ENCODE measurements at places on chromosomes 5 and 9. TPM values are rescaled to one million over a fixed set of nuclear protein-coding genes. Genes with fewer than 3 reads are reported as not detected.

- no peaks in the 10 kb centered on the region for H3K36me3 ChIP-seq
- H3K4me1 ChIP-seq, result peaks cover 60% of the 10 kb centered on the region
- H3K27ac ChIP-seq, result peak overlapping the region; percentile 87
- no peak overlapping the region for H3K4me3 ChIP-seq
- DNase-seq, result no peak
These were observed 45.2 kb downstream of the CYSTM1 start for GRCh38 chr5:140220032-140220697.

- no peaks in the 10 kb centered on the region for H3K4me1 ChIP-seq
- peak; percentile 75 for DNase-seq
- no peaks in the 10 kb centered on the region for H3K27me3 ChIP-seq
These were observed 48.8 kb downstream of the KCNIP1 start for GRCh38 chr5:170552621-170553115.

Gene LURAP1L
- total RNA-seq, result 10.0 TPM

Gene CRB2
- 0.08 TPM for total RNA-seq

- H3K36me3 ChIP-seq, result no peaks in the 10 kb centered on the region
- no peaks in the 10 kb centered on the region for H3K4me1 ChIP-seq
- DNase-seq, result no peak
- H3K4me3 ChIP-seq, result no peak overlapping the region
- H3K27me3 ChIP-seq, result no peaks in the 10 kb centered on the region
These were observed 47.7 kb downstream of the LIX1 start for GRCh38 chr5:97094579-97095317.

- no peak for DNase-seq
- no peak overlapping the region for H3K4me3 ChIP-seq
- H3K27ac ChIP-seq, result no peak overlapping the region
- H3K4me1 ChIP-seq, result peaks cover 7% of the 10 kb centered on the region
- no peaks in the 10 kb centered on the region for H3K27me3 ChIP-seq
These were observed 127.2 kb downstream of the DOCK8 start for GRCh38 chr9:341634-342421.

DNA sequence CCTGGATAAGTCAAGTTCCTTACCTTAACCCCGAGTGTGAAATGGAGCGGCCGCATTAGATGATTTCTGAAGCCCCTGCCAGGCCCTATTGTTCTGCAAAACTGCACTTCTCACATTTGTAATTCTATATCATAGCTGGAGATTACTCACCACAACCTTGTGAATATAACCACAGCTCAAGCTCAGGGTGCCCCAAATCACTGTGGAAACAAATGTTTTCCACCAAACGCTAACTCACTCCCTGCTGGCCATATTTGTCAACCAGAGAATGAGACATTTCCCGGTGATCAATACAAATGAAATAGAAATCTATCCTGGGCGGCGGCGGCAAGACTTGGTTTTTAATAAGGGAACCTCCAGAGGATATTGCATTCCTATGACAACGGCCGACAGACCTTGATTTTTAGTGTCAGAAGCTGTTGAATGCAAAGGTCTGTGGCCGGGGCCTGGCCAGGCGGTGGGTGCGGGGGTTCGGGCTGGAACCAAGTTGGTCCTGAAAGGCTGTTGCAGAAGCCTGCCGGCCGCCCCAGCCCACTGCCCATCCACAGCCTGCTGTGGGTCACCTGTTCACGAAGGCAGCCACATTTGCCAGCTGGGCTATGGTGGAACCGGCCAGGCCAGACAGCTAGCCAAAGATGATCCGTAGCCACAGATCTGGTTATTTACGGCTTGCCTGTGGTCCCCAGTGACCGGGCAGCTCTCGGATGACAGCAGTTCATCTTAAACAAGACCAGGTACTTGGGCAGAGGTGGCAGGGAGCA is 93.9 kb upstream of the LMX1B start:
- H3K27ac ChIP-seq, result no peak overlapping the region
- H3K4me1 ChIP-seq, result peaks cover 19% of the 10 kb centered on the region
- no peak overlapping the region for H3K4me3 ChIP-seq
- peaks cover 6% of the 10 kb centered on the region for H3K27me3 ChIP-seq
- no peaks in the 10 kb centered on the region for H3K36me3 ChIP-seq

Gene COL15A1
- 97.6 TPM for total RNA-seq

DNA sequence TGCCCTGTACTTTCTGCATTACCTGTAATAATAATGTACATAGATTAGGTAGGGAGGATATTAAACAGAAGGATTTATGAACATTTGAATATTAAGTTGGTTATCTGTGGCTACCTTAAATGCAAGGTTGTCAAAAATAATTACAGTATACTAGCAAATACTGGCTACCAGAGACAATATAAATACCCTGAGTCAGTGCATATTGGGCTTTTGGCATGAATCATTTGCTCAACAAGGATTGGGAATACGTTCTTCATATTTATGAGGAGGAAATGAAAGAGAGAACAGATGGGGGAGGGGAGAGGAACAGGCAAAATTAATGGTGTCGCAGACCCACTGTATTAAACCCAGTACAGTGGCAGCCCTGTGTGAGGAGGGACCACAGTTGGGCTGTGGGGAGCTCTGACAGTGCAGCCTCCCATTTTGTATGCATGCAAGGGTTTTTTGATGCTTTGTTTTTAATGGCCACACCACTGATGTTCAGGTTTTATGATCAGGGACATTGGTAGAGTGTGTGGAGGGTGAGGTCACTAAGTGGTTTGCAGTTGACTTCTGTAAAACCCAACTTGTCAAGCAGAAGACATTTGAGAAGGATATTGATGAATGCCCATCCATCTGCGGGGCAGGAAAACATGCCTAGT is 56.9 kb downstream of the MVB12B start:
- DNase-seq, result no peak
- H3K4me1 ChIP-seq, result peaks cover 14% of the 10 kb centered on the region
- no peaks in the 10 kb centered on the region for H3K36me3 ChIP-seq
- no peaks in the 10 kb centered on the region for H3K27me3 ChIP-seq
- no peak overlapping the region for H3K4me3 ChIP-seq

DNA sequence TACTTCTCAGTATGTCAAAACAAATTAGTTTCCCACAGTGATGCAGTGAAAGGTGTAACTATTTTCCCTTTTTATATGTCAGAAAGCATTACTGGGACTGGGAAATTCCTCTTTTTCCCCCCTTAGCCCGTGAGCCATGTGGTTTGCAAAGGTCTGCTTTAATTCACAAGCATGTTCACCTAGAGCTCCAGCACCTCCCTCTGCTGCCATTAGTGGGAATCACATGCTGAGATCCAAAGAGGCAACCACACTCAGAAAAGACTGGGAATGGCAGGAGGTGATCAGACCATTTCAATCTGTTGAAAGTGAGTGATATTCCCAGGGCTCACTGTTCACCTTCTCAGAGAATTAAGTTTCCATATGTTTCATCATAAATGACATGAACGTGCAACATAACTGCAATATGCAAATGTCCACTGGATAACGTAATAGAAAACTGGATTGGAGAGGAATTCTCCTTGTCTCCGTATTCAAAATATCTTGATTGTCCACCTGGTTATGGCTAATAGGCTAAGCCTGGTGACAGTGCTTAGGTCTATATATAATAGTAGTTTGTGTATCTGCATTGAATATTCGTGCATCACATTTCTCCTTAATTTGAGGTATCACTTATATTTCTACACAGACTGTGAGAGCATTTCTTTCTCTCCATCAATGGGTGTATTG is 703.5 kb upstream of the WWC1 start:
- H3K4me3 ChIP-seq, result no peak overlapping the region
- H3K36me3 ChIP-seq, result no peaks in the 10 kb centered on the region
- DNase-seq, result peak; percentile 4
- no peaks in the 10 kb centered on the region for H3K4me1 ChIP-seq

GRCh38 chr5:133113331-133114061 is 61.7 kb downstream of the HSPA4 start:
- H3K36me3 ChIP-seq, result no peaks in the 10 kb centered on the region
- no peak overlapping the region for H3K27ac ChIP-seq
- no peak overlapping the region for H3K4me3 ChIP-seq
- no peaks in the 10 kb centered on the region for H3K4me1 ChIP-seq
- no peak for DNase-seq

GRCh38 chr5:114174131-114174530 is 187.7 kb upstream of the KCNN2 start:
- H3K4me3 ChIP-seq, result no peak overlapping the region
- no peaks in the 10 kb centered on the region for H3K36me3 ChIP-seq
- H3K27me3 ChIP-seq, result no peaks in the 10 kb centered on the region
- H3K27ac ChIP-seq, result no peak overlapping the region

Gene TAF11L5
- not detected for total RNA-seq

DNA sequence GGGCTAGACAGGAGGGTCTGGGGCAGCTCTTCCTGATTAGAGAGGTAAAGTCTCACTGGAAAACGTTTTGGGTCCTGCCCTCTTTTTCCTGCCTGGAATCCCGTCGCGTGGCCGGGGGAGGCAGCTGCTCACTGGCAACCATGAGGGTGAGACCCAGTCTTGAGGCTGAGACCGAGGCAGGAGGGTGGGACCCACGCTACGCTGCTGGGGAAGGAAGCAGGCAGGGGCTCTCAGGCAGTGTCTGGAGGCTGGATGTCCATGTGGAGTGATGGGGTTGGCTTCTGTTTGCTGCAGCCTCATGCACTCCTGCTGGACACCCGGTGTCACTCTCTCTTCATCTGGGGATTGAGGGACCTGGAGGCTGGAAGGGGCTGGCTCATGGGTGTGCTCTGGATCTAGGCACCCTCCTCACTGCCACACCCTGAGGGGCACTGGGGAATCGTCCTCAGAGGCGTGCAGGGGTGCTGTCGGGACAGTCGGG is 11.3 kb upstream of the SLC2A6 start:
- no peaks in the 10 kb centered on the region for H3K36me3 ChIP-seq
- peaks cover 4% of the 10 kb centered on the region for H3K4me1 ChIP-seq
- no peak overlapping the region for H3K27ac ChIP-seq
- H3K4me3 ChIP-seq, result no peak overlapping the region
- no peak for DNase-seq

- H3K36me3 ChIP-seq, result no peaks in the 10 kb centered on the region
- H3K4me3 ChIP-seq, result no peak overlapping the region
- no peak overlapping the region for H3K27ac ChIP-seq
- DNase-seq, result no peak
- no peaks in the 10 kb centered on the region for H3K27me3 ChIP-seq
These were observed 114.3 kb upstream of the IL12B start for GRCh38 chr5:159444441-159445082.

Gene SLC2A8
- 54.5 TPM for total RNA-seq

GRCh38 chr9:69428017-69428785 is 103.2 kb downstream of the ENTREP1 start:
- H3K4me3 ChIP-seq, result no peak overlapping the region
- H3K36me3 ChIP-seq, result no peaks in the 10 kb centered on the region
- H3K27ac ChIP-seq, result no peak overlapping the region
- H3K27me3 ChIP-seq, result no peaks in the 10 kb centered on the region

DNA sequence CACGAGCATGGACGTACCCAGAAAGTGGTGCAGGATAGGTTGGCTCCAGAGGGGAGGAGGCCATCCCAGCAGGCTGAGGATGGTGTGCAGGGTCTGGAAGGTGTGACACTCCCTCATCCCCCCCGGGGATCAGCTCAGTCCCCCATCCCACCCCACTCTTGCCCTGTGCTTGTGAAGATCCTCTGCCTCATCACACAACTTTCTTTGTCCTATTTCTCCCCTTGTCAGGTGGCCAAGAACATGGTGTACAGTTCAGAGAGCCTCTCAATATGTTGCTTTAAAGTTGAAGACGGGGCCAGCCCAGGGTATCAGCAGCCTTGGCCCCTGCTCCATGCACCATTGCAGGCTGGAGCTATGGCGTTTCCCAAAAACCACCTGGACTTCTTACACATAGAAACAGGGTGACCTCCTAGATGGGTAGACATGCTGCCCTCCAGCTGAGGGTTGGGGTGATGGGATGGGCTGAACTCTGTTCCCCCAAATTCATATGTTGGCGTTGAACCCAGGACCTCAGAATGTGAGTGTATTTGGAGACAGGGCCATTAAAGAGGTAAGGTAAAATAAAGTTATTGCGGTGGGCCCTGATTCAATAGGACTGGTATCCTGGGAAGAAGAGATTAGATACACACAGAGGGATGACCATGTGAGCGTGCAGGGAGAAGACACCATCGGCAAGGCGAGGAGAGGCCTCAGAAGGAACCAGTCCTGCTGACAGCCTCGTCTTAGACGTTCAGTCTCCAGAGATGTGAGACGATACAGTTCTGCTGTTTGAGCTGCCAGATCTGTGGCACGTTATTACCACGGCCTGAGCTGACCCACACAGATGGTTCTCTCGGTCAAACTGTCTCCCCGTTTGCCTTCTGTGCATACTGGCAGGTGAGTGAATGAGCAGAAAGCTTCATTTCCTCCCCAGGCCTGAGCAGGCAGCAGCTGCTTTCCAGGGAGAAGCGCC is 272.5 kb downstream of the GADD45G start:
- no peaks in the 10 kb centered on the region for H3K36me3 ChIP-seq
- no peak overlapping the region for H3K27ac ChIP-seq
- no peaks in the 10 kb centered on the region for H3K27me3 ChIP-seq
- no peak overlapping the region for H3K4me3 ChIP-seq

- DNase-seq, result peak; percentile 40
- H3K4me1 ChIP-seq, result no peaks in the 10 kb centered on the region
- H3K36me3 ChIP-seq, result no peaks in the 10 kb centered on the region
- H3K4me3 ChIP-seq, result no peak overlapping the region
- H3K27ac ChIP-seq, result no peak overlapping the region
These were observed 9.6 kb upstream of the NME5 start for GRCh38 chr5:138148811-138149210.

Gene SPARC
- total RNA-seq, result 3,013 TPM

Gene IPO11
- total RNA-seq, result 33.3 TPM

DNA sequence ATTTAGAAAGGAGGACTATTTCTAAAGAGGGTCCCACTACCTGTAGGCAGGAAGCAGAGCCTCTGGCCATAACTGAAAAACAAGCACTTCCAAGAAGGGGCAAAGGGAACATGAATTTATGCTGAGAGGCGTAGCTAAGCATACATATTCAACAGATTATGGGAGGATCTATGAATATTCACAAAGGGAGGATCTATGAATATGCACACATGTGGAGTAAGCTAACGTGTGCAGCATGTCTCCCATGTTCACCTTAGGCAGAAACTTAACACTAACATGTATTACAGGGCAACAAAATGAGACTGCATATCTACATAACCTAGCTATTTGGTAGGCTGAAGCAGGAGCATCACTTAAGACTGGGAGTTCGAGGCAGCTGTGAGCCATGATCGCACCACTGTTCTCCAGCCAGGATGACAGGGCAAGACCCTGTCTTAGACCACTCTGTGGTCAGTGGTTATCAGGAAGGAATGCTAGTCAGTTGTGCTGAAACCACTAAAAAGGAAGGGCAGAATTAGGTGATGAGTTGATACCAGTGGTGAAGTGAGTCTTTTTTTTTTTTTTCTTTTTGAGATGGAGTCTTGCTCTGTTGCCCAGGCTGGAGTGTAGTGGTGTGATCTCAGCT is 20.8 kb downstream of the FXN start:
- no peak overlapping the region for H3K4me3 ChIP-seq
- DNase-seq, result no peak
- no peaks in the 10 kb centered on the region for H3K27me3 ChIP-seq
- H3K4me1 ChIP-seq, result peaks cover under 1% of the 10 kb centered on the region
- H3K36me3 ChIP-seq, result no peaks in the 10 kb centered on the region
